ENCODE measurements at places on chromosomes 1 and 21.

GRCh38 chr1:206578978-206579374, 33.3 kb downstream of the EIF2D start:
- H3K36me3 ChIP-seq: peaks cover 9% of the 10 kb centered on the region
- DNase-seq: no peak
- no peak overlapping the region for H3K4me3 ChIP-seq
- H3K27ac ChIP-seq: peak overlapping the region; percentile 100
- no peaks in the 10 kb centered on the region for H3K27me3 ChIP-seq

- no peaks in the 10 kb centered on the region for H3K4me1 ChIP-seq
- H3K4me3 ChIP-seq: no peak overlapping the region
- H3K36me3 ChIP-seq: no peaks in the 10 kb centered on the region
- no peak for DNase-seq
- no peak overlapping the region for H3K27ac ChIP-seq
These were observed 26.4 kb downstream of the KCNA10 start for GRCh38 chr1:110492573-110492972.

- H3K4me1 ChIP-seq: peaks cover 7% of the 10 kb centered on the region
- H3K36me3 ChIP-seq: no peaks in the 10 kb centered on the region
- DNase-seq: no peak
These were observed 154.0 kb downstream of the FOXD2 start for GRCh38 chr1:47591801-47592200.

DNA sequence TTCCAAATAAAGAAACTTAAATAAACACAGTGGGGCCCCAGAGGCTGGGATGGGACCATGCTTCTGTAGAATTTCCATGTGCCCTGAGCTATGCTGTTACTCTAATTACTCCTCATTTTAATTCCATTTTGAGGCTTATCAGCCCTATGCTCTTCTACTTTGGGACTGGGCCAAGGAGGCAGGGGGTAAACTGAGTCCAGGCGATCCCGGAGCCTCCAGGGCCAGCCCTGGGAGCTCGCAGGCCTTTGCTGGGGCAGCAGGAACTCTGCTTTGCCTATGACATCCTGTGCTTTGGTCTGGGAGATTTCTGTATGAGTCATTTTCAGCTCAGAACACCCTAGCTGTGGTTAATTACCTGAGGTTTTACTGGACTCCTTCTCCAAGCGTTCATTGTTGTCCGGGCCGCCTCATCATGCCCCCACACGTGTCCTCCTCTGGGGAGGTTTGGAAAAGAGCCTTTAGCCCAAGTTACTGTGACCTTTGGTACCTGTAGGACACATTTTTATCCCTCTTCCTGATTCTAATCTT, 95.7 kb downstream of the RHOU start:
- peaks cover 3% of the 10 kb centered on the region for H3K27me3 ChIP-seq
- no peak overlapping the region for H3K4me3 ChIP-seq
- H3K4me1 ChIP-seq: peaks cover 7% of the 10 kb centered on the region
- no peaks in the 10 kb centered on the region for H3K36me3 ChIP-seq
- DNase-seq: no peak

GRCh38 chr1:19925342-19926070, 2.1 kb upstream of the PLA2G2E start:
- no peak overlapping the region for H3K27ac ChIP-seq
- H3K4me1 ChIP-seq: no peaks in the 10 kb centered on the region
- no peak overlapping the region for H3K4me3 ChIP-seq
- no peaks in the 10 kb centered on the region for H3K27me3 ChIP-seq
- no peaks in the 10 kb centered on the region for H3K36me3 ChIP-seq

DNA sequence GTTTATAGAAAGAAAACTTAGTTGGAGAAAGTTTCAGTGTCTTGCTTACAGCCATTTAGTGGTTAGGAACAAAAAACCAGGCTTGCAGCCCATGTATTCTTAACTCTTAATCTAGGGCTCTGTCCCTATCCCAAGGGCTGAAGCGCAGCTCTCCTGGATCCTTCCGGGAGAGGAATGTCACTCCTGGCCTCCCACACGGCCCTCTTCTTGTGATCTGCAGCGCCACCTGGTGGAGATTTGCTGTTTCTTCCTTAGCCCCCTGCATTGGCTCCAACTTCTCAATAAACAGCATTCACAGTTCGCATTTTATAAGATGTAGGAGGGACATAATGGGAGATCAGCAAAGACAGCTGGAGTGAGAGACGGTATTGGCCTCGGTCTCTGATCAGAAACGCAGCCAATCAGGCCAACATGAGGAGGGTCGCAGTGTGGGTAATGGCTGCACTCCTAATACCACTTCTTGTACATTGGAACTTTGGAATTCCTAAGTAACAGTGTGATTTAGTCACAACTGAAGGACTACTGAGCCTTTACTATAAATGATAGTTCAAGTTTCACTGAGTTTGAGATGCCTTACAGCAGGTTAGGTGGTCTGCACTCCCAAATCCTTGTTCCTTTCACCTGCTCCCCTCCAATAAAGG, 283.4 kb downstream of the ASTN1 start:
- H3K36me3 ChIP-seq: no peaks in the 10 kb centered on the region
- H3K27me3 ChIP-seq: no peaks in the 10 kb centered on the region
- no peak overlapping the region for H3K27ac ChIP-seq
- H3K4me3 ChIP-seq: no peak overlapping the region
- peak; percentile 8 for DNase-seq

- H3K27me3 ChIP-seq: peaks cover 7% of the 10 kb centered on the region
- peaks cover 21% of the 10 kb centered on the region for H3K4me1 ChIP-seq
- no peaks in the 10 kb centered on the region for H3K36me3 ChIP-seq
- H3K27ac ChIP-seq: no peak overlapping the region
- no peak for DNase-seq
These were observed 99.0 kb upstream of the SOD1 start for GRCh38 chr21:31560479-31560878.

- H3K27ac ChIP-seq: no peak overlapping the region
- no peaks in the 10 kb centered on the region for H3K27me3 ChIP-seq
- DNase-seq: no peak
These were observed 42.2 kb upstream of the KANK4 start for GRCh38 chr1:62361431-62361830.

DNA sequence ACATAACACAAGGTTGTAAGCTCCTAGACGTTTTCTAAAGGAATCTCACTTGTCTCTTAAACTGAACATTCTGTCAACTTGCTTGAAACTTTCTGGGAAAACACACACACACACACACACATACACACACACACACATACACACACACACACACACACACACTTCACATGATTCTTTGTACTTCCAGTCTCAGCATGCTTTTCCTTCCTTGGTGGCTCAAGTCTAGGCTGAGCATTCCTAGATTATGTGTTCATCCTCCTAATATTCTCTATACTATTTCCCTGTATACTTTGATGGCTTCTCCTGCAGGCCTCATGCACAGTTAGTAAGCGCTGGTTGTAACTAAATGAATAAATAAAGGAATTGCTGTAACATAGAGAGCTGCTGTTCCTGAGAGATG, 372.1 kb downstream of the PTPRC start:
- H3K27me3 ChIP-seq: no peaks in the 10 kb centered on the region
- peaks cover 33% of the 10 kb centered on the region for H3K4me1 ChIP-seq
- H3K27ac ChIP-seq: peak overlapping the region; percentile 39
- DNase-seq: no peak

DNA sequence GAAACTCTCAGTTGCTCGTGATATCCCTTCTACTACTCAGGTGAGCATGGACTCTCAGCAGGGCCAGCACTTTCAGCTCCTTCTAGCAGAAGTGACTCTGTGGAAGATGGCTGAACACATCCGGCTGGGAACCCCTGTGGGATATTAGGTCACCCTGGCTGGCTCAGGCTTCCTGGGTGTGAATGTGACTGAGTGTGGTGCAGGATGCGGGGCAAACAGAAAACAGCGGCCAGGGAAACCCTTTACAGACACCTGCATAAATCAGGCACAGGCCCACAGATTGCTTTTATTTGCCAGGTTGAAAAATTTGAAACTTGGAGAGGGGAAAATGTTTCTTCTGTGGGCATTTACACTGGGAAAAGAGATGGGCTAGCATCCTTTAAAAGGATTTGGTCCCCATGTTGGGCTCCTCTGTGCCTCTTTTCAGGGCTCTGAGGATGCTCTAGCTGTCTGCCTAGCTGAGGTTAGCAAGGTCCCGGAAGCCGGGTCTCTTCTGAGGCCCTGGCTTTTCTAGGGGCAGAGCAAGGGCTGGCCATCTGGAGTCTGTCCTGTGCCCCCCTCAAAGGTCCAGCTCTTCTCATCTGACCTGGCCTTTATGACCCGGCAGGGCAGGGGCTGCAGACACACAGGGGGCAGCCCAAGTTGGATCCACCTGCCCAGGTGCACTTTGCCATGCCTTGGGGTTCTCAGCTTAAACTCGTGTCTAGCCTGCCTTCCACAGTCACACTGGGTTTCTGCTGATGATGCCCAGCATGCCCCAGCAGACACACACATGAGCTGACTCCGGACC, 243.0 kb downstream of the SIPA1L2 start:
- no peak overlapping the region for H3K4me3 ChIP-seq
- H3K27ac ChIP-seq: no peak overlapping the region
- H3K27me3 ChIP-seq: no peaks in the 10 kb centered on the region
- DNase-seq: no peak

DNA sequence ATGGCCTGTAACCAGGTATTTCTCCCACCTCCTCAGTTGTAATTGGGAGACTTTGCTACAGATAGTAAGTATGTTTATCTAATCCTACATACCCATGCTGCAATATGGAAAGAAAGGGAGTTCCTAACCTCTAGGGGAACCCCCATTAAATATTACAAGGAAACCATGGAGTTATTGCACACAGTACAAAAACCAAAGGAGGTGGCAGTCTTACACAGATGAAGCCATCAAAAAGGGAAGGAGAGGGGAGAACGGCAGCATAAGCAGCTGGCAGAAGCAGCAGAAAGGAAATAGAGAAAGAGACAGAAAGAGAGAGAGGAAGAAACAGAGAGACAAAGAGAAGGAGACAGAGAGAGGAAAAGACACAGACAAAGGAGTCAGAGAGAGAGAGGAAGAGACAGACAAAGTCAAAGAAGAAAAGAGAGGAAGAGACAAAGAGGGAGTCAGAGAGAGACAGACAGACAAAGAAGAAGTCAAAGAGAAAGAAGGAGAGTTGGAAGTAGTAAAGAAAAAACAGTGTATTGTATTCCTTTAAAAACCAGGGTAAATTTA, 142.9 kb downstream of the FASLG start:
- H3K36me3 ChIP-seq: no peaks in the 10 kb centered on the region
- H3K4me1 ChIP-seq: no peaks in the 10 kb centered on the region
- no peaks in the 10 kb centered on the region for H3K27me3 ChIP-seq
- no peak overlapping the region for H3K4me3 ChIP-seq

GRCh38 chr1:26771643-26772321, 16.0 kb upstream of the PIGV start:
- no peak for DNase-seq
- no peaks in the 10 kb centered on the region for H3K27me3 ChIP-seq
- H3K4me1 ChIP-seq: peaks cover 4% of the 10 kb centered on the region
- H3K36me3 ChIP-seq: peaks cover 33% of the 10 kb centered on the region

DNA sequence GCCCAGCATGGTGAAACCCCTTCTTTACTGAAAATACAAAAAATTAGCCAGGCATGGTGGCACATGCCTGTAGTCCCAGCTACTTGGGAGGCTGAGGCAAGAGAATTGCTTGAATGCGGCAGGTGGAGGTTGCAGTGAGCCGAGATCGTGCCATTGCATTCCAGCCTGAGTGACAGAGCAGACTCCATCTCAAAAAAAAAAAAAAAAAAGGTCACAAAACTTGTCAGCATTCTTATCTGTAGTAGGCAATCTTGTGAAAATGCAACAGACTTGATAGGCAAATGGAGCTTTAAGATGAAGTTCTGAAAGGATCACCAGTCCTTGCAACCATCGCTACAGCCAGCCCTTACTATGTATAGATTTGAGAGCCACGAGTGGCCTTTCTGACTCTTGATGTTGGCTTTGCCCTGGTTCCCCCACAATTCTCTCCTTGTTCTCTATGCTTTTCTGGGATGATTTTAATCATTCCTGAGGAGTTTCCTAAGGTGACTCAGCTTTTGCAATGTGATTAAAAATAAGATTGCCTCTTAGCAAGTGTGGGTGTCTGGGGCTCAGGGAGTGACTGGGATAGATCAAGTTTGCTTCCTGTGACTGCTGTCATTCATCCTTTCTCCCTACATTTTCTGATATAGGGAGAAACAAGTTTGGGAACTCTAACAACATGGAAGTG, 7.1 kb upstream of the MAP1LC3C start:
- H3K27ac ChIP-seq: no peak overlapping the region
- H3K4me1 ChIP-seq: no peaks in the 10 kb centered on the region
- no peak for DNase-seq
- peaks cover 20% of the 10 kb centered on the region for H3K27me3 ChIP-seq
- H3K36me3 ChIP-seq: no peaks in the 10 kb centered on the region

GRCh38 chr1:170049176-170049800, 25.2 kb downstream of the KIFAP3 start:
- H3K27me3 ChIP-seq: no peaks in the 10 kb centered on the region
- H3K27ac ChIP-seq: no peak overlapping the region
- no peak overlapping the region for H3K4me3 ChIP-seq
- peaks cover 17% of the 10 kb centered on the region for H3K4me1 ChIP-seq
- H3K36me3 ChIP-seq: peaks cover 44% of the 10 kb centered on the region
- no peak for DNase-seq

DNA sequence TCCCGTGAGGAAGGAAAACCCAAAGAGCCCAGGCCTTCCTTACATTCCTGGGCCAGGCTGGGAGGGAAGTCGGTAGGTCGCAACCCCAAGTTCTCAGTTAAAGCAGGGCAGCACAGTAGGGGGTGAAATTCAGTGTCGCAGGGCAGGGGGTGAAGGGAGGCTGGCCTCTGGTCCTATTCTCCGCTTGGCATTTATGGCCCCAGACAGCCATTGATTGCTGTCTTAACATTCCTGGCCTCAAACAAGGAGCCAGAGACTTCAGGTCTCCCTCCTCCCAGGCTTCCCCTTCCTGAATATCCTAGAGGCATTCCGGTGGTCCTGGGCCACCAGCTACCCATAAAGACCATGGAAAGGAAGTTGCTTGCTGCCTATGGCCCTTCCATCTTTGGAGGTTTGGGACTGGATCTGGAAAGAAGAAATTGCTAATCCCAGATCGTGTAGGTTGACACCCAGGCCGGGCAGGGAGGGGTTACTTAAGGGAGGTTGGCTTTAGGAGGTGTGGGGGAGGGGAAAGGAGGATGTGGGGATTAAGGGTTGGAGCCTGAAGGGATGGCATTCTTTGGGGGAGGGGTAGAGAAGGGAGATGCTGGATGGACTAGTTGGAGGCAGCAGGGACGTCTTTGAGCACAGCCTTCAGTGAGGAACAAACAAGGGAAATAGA, 1.7 kb downstream of the LIN28A start:
- no peak for DNase-seq
- peaks cover 60% of the 10 kb centered on the region for H3K27me3 ChIP-seq
- H3K27ac ChIP-seq: no peak overlapping the region
- no peaks in the 10 kb centered on the region for H3K36me3 ChIP-seq
- peaks cover 23% of the 10 kb centered on the region for H3K4me1 ChIP-seq

- peak overlapping the region; percentile 90 for H3K27ac ChIP-seq
- peaks cover 35% of the 10 kb centered on the region for H3K27me3 ChIP-seq
- DNase-seq: no peak
- H3K4me1 ChIP-seq: peaks cover 19% of the 10 kb centered on the region
These were observed 12.5 kb downstream of the AGRN start for GRCh38 chr1:1032424-1032823.

DNA sequence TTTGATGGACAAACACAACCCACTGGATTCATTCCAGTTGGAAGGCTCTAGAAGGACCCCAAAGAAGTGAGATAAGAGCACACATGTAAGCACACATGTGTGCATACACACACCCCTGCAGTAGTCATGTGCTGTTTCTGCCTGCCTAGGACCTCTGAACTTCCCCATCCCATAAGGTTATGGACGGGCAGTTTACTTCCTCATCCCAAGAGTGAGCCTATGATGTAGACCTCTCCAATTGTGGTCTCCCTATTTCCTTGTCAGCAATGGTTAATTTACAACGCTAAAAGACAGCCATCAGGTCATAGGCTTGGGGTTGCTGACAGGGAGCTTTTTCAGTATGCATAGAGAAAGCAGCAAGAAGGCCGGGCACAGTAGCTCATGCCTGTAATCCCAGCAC, 15.4 kb upstream of the ADAR start:
- no peak for DNase-seq
- H3K4me3 ChIP-seq: no peak overlapping the region
- H3K36me3 ChIP-seq: no peaks in the 10 kb centered on the region
- H3K27me3 ChIP-seq: no peaks in the 10 kb centered on the region
- H3K27ac ChIP-seq: peak overlapping the region; percentile 90
- peaks cover 43% of the 10 kb centered on the region for H3K4me1 ChIP-seq
